AG10803 (cell line): ENCODE measurements at places on chromosomes 11 and 22.
A peak's percentile ranks its signal among the peaks of the same experiment; 100 is the strongest.

- DNase-seq = no peak
Measured at GRCh38 chr11:79078456-79078855, 362.4 kb downstream of the TENM4 start.

GRCh38 chr11:27390318-27391295 lies 27.6 kb upstream of the CCDC34 start:
- peak; percentile 79 for DNase-seq

DNA sequence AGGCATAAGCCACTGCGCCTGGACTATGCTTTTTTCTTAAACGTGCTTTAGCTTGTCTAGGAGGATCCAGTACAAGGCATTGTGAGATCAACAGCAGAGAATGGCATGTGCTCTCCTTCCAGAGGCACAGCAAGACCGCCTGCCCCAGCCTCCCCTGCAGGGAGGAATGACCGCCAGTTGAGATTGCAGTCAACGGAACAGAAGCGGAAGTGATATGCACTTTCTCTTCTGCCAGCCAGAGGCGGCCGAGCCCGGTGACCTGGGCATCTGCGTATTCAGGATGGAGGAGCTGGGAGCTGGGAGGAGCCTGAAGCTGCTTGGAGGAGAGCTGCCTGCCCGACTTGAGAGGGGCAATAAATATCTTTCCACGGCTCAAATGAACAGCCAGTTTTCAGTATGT lies 243.0 kb downstream of the CTTN start:
- DNase-seq = no peak

GRCh38 chr11:46246521-46246920 lies 30.9 kb upstream of the CREB3L1 start:
- DNase-seq = peak; percentile 90

DNA sequence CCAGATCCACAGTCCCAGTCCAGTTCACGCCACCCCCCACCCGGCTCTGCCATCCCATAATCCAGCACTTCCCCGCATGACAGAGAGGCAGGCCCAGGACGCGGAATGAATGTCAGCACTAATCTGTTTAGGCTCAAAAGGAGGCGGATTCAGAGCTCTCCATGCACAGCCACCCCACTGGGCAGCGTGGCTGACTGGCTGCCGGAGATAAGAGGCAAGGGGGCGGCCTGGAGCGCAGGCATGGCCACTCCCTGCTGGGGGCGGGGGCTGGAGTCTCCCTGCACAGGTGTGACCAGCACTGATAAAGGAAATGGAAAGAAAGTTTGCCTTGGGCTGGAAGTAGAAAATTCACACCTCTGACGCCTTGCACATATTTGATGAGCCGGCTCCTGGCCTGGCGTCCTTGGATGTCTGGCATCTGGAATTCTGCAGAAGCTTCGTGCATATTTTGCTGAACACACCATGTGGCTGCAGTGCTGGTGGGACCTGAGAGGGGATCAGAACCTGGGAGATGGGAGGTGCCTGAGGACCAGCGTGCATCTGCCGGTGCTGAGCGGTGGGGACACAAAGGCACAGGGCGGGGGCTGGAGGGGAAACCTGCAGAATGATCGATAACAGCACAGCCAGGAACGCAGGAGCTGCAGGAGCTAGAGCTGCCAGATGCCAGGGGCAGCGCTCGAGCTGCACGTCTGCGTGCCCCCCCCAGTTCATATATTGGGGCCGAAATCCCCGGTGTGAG lies 344.4 kb downstream of the CTTN start:
- DNase-seq = no peak

DNA sequence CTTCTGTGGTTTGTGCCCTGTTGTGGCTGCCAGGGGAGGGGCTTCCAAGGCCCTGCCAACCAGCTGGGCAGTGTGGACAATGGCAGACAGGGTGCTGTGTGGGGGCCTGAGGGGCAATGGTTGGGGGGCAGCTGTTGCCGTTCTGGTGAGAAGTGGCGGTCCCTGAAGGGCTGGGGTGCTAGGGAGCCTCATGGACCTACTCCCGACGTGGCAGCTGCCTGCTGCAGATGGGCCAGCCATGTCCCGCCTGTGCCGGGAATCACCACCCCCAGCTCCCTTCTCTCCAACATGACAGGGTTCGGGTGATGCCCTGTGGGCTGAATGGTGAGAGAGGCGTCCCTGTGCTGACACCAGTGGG lies 74.2 kb downstream of the KCNQ1 start:
- DNase-seq = no peak

GRCh38 chr11:11025087-11025486 lies 167.2 kb upstream of the ZBED5 start:
- peak; percentile 16 for DNase-seq

- no peak for DNase-seq
Measured at GRCh38 chr11:95074792-95075563, 8.3 kb downstream of the SRSF8 start.

DNA sequence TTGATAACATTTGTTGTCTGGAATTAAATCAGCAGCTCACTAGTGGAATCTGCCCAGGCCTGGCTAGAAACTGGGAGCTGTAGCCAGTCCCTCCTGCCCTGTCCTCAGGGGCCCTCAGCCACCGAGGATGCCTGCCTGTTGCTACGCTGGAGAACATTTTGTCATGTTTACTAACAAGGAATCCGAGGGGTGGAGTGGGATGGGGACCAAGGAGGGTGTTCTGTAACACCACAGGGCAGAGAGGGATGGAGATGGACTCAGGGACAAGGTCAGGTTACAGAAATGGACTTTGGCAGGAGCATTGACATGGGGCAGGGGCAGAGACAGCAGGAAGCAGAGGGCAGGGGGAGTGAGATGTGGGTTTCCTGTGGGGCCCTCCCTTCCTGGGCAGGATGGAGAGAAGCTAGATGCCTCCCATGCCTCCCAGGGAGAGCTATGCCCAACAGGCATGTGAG lies 45.8 kb upstream of the AMPD3 start:
- DNase-seq = no peak

DNA sequence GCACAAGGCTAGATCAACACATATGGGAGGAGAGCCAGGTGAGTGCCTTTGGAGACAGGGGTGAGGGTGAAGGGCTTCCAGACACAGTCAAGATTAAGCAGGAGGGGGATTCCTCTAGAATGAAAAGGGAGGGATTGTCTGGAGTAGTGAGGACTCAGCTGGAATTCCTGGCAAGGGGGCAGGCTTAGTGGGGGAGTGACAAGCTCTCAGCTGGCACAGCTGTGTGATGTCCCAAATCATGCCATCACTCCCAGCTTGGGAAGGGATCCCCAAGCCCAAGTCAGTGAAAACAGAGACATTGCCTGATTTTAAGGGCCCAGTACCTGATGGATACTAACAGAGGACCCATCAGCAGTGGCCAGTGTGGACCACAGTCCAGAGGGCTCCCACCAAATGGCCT lies 119.0 kb downstream of the MPPED2 start:
- no peak for DNase-seq

DNA sequence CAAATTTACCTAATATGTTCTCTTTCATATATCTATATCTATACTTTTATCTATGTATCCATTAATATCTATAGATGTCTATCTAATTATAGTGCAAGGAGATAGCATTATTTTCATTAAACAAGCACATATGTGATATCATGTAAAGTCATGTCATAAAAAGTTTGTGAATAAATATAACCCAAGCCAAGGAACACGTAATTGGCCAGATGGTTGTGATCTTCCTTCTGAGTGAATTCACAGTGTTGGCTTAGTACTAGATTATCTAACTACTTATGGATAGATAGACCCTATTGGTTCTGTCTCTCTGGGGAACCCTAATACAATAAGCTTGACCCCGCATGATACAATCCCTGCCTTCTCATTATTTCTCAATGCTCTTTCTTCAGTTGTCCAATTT lies 484.4 kb downstream of the LRRC4C start:
- no peak for DNase-seq

DNA sequence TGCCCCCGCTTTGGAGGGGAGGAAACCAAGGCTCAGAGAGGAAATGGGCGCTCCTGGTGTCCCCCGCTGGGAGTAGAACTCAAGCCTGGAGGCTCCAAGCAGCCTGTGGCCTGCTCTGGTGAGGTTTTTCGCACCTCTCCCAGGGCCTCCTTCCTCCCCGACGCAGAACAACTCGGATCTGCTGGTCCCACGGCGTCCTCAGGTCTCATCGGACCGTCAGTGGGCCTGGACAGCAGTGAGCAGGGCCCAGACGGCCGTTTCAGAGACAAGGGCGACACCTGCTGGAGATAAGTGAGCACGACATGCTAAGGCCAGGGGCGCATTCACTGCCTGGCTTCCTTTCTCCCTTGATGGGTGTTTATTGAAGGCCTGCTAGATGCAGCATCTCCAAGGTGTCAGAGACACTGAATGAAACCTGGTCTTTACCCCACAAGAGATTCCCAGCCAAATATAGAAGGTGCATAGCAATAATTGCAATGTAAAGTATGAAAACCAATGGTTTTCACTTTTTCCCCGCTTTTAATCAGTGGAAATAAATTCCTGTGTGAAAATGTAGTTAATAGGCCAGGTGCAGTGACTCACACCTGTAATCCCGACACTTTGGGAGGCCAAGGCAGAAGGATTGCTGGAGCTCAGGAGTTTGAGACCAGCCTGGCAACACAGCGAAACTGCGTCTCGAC lies 26.9 kb upstream of the CD82 start:
- peak; percentile 53 for DNase-seq

GRCh38 chr22:50516891-50517290 lies 8.5 kb downstream of the SCO2 start:
- DNase-seq = no peak

- no peak for DNase-seq
Measured at GRCh38 chr11:67600324-67601029, 6.3 kb upstream of the NDUFV1 start.

- DNase-seq = no peak
Measured at GRCh38 chr22:29973269-29973668, 90.3 kb downstream of the MTMR3 start.

DNA sequence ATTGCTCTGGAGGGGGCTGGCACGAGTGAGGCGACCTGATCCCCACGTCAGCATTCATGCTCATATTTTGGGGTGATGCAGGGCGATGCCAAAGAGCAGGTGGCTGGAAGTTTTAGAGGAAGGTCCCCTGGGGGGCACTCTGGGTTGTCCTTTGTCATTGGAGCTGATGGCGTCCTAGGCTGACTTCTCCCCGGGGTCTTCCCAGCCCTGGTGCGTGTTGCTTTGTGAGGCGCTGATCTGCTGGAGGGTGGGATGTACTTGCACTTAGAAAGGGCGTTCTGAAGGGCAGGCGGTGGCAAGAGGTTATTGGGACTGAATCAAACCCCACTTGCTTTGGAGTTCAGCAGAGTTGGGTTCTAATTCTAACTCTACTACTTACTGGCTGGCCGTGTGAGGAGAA lies 313.3 kb downstream of the NTM start:
- DNase-seq = no peak

GRCh38 chr11:70622091-70622490 lies 223.8 kb downstream of the CTTN start:
- DNase-seq = no peak

- no peak for DNase-seq
Measured at GRCh38 chr11:102473543-102473942, 21.0 kb upstream of the TMEM123 start.

GRCh38 chr11:112977755-112978154 lies 16.5 kb downstream of the NCAM1 start:
- DNase-seq = peak; percentile 83

GRCh38 chr22:50143096-50143495 lies 27.4 kb upstream of the PANX2 start:
- DNase-seq = no peak

DNA sequence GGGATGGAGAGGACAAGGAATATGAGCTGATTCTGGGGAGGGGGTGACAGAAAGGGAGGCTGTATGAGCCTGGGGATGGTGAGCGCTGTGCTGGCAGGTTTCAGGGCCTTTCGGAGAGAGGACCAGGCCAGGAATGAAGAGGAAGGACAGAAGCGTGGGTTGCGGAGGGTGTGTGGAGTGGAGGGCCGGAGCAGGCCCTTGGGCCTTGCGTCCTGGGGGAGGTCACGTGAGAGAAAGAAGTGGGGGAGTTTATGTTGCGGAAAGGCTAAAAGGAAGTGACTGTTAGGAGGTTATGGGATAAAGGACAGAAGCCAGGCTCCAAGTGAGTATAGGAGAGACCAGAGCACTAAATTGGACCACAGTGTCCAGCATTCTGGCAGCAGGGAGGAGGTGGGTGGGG lies 17.5 kb downstream of the BCR start:
- no peak for DNase-seq

- peak; percentile 62 for DNase-seq
Measured at GRCh38 chr11:113690619-113691569, 15.2 kb downstream of the TMPRSS5 start.

DNA sequence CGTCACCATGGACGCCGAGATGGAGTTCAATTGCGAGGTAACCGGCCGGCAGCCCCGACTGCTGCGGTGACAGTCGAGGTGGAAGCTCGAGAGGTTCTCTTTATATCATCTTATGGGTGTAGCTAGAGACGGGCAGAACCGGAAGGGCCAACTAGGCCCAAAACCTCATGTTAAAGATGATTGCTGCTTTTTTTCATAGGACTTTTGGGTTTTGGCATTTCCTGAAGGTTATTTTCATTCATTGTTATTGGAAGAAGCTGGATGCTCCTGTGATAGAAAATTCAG lies 585 bp downstream of the NF2 start:
- peak; percentile 34 for DNase-seq

- DNase-seq = peak; percentile 87
Measured at GRCh38 chr11:59551659-59552521, 40.6 kb downstream of the OR4D9 start.

- no peak for DNase-seq
Measured at GRCh38 chr22:47094861-47095330, 332.4 kb downstream of the TBC1D22A start.

- no peak for DNase-seq
Measured at GRCh38 chr11:37560346-37560745, 962.3 kb upstream of the RAG2 start.

- DNase-seq = no peak
Measured at GRCh38 chr11:74777038-74777437, 28.4 kb downstream of the RNF169 start.

DNA sequence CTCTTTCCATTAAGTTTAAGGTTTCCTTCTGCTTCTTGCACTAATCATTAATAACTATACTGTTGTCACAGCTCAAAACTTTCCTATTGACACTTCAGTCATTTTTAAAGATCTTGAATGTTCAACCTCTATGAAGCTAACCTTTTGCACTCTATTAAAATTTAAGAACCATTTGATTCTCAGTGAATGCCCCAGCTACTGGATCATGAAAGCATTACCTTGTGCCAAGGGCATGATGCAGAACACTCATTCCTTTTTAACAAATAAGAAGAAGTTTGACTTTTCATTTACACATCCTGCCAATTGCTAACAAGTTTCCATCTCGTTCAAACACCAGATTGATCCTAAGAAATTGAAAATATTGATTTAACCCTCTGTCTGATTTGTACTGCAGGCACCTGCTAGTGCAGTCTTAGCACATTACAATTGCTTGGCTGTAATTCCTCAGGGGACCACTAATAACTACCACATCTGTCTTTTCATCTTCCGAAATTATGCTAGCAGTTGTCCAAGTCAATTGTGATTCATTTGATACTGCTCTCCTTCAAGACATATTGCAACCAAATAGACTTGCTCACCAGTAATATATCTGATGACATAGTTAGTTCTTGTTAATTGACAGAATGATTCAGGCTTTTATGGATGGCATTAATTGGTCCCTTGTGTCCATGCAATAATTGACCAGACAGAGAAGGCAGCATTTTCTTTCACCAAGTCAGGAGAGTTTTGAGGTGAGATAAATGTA lies 158.4 kb downstream of the TEAD1 start:
- peak; percentile 54 for DNase-seq
